ENCODE measurements at places on chromosomes 11 and 22. TPM values are rescaled to one million over a fixed set of nuclear protein-coding genes. Genes with fewer than 3 reads are reported as not detected.
A peak's percentile ranks its signal among the peaks of the same experiment; 100 is the strongest.

The SLC37A2 gene
- 2.2 TPM for polyA plus RNA-seq

The PKNOX2 gene
- 12.0 TPM for polyA plus RNA-seq

DNA sequence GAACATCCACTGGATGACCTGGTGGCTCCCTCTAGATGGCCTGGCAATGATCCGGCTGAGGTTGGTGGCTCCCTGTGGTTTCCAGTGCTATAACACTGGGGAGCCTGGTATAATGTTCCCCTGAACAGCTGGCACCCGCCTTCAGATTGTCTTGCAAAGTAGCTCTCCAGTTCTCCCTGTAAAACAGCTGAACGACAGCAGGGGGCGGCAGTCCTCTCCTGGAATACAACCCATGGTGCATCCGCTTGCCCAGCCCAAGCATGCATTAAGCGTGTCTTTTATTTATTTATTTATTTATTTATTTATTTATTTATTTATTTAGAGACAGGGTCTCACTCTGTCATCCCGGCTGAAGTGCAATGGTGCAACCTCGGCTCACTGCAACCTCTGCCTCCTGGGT, 258.9 kb downstream of the BUD13 start:
- DNase-seq: no peak

DNA sequence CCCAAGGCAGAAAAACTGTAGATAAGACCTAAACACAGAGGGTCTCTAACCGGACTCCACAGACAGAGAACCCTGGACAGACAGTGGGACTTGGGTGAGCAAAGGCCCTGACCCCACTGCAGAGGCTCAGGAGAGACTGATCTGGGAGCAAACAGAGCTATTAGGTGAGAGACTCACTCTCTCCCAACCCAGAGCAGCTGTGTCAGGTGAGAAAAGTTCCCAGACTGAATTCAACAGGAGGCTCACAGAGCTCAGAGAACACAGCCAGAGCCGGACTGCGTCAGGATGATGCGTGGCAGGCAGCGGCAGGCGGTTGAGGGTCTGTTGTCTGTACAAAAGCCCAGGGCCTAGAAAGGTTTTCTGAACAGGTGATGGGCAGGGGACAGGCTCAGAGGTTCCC, 5.5 kb downstream of the RFPL2 start:
- DNase-seq: no peak

DNA sequence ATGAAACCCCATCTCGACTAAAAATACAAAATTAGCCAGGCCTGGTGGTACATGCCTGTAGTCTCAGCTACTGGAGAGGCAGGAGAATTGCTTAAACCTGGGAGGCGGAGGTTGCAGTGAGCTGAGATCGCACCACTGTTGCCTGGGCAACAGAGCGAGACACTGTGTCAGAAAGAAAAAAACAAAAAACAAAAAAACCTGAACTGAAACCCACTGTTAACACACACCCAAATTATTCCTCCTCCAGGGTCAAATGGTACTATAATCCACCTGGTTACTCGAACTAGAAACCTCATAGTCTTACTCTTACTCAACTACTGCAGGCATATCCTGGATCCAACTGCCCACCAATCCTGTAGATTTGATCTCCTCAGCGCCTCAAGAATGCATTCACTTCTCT, 35.5 kb downstream of the USP28 start:
- no peak for DNase-seq

- DNase-seq: peak; percentile 94
Observed at GRCh38 chr11:33700502-33701271, at the start of gene C11orf91. C11orf91 (minus strand) TSS chr11:33700826; CDS start chr11:33700740, 86 bp downstream.

DNA sequence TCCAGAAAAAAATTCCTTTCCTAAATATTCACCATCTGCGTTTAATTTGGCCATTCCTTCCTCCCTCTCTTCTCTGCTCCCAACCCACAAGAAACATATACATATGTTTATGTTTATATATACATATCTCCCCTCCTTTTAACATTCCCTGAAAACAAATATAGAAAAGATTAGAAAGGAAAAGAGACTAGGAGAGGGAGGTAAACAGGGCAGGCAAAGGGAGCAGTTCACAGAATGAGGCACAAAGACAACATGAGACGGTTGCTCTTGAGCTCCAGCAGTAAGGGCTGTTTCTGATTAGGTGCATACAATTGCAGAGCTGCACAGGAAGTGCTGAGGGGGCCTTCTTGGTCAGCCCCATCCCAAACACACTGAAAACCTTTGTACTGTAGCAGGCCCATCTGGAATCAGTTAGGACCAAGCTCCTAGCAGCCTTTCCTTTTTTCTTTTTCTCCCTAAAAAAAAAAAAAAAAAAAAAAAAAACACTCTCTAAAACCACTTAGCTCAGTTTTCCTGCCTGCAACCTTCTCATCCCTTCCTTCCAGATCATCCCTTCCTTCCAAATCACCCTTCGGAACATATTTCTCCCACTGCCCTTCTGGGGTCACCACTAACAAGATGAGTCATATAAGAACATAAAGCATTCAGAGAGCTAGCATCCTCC, 57.0 kb downstream of the RBFOX2 start:
- no peak for DNase-seq

Measured in left renal pelvis (tissue), 4 donors.